ENCODE measurements at places on chromosomes 7 and 10.

DNA sequence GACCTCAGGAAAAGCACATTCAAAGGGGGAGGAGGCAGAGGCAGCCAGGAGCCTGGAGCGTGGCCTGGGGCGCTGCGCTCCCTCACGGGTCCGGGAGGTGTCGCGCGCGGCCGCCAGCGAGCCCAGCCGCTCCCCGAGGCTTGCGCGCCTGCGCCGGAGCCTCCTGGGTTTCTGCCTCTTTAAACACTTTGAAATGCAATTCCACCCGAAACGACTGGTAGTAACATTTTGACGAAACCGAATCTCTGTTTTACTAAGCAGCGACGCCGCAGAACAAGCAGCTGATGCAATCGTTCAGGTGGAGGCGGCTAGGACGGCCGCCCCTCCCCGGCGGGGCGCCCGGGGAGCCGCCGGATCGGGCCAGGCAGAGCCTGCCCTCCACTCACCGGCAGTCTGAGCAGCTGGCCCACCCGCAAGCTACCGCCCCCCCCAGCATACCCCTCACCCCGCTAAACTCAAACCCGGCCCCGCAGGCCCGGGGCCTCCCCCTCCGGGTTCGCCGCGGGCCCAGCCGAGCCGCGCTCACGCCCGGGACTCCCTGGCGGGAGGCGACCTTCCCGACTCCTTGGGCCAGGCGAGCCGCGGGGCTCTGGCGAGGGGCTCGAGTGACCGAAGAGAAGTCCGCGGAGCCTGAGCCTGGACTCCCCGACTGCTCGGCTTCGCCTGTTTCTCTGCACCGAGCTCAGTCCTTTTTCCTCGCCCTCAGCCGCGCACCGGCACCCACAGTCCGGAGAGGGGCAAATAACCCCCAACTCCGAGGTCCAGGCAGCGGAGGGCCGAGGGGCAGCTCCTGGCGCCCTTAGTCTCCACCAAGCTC, 3.2 kb downstream of the MKX start:
- peaks cover 81% of the 10 kb centered on the region for H3K27me3 ChIP-seq
- H3K4me1 ChIP-seq = peaks cover 25% of the 10 kb centered on the region
- no peak overlapping the region for H3K27ac ChIP-seq
- H3K4me3 ChIP-seq = peak overlapping the region; percentile 88
- no peaks in the 10 kb centered on the region for H3K36me3 ChIP-seq
- peak; percentile 89 for DNase-seq

- H3K4me1 ChIP-seq = no peaks in the 10 kb centered on the region
- H3K27ac ChIP-seq = no peak overlapping the region
- H3K4me3 ChIP-seq = no peak overlapping the region
- no peaks in the 10 kb centered on the region for H3K36me3 ChIP-seq
Observed at GRCh38 chr7:117012696-117013095, 59.4 kb downstream of the ST7 start.

DNA sequence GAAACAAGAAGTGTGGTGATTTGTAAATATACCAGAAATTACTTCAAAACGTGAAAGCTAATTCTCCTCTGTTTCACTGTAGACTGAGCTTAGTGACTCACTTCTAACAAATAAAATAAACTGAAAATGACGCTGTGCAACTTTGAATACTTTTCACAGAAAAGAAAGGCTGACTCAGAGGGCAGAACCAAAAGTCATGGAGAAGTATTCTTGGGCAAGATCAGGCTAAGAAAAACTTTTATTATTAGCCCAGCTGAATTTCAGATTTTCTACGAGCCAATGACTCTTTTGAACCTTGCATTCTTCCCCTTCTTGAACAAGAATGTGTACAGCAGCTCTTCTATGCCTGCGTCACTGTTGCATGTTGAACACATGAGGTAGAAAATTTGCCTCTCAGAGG, 527.3 kb upstream of the GHITM start:
- H3K27me3 ChIP-seq = no peaks in the 10 kb centered on the region
- H3K4me1 ChIP-seq = no peaks in the 10 kb centered on the region
- no peak for DNase-seq
- no peak overlapping the region for H3K27ac ChIP-seq

DNA sequence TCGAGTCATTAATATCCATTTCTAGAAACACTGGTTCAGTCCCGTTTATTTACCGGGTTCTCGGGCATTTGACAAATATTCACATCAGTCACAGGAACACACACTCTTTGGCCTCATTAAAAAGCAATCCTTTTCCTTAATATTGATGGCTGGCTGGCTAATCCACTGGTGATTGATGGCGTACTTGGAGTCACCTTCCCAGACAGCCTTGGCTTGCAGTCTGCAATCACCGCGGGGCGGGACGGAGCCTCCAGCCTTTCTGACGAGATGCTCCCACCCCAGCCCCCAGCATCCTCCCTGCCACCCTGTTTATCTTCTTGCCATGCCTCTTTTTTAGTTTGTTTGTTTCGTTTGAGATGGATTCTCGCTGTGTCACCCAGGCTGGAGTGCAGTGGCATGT, 36.6 kb downstream of the SRRM3 start:
- no peak for DNase-seq
- peaks cover 33% of the 10 kb centered on the region for H3K4me1 ChIP-seq

DNA sequence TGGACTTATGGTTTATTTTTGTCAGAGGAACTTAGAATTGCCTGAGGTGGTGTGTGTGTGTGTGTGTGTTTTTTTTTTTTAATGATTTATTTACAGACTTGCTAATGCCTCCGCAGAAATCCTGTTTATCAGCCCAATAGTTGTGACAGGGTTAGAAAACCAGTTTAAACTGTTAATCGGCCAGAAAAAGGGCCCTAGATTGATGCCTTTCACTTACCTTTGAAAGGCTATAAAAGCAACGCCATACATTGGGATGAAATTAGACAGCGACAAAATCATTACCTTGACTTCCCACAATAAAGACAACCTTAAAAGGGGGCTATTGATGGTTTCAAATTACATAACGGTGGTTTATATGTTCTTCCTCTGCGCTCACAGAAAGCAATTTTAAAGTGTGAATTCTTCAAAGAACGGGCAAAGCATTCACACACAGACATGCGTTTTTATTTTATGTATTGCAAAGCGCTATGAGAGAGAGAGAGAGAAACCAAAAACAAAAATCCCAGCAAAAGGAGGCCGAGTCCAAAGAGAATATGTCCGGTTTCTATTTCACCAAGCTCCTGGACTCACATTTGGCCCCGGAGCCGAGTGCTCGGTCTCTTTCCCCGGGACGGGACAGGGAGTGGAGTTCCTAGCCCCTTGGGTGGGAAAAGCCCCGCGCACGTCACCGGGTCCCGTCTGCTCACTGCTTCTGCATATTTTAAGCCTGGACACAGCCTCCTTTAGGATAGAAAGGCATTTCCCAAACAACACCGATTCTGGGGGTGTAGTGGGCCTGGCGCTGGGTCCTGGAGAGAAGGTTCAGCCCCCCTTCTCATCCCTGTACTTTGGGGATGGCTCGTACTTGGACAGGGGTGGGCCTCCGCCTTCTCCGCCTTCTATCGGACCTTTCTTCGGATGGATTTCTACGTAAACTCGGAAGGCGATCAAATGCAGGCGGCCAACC, 26.8 kb upstream of the VAX1 start:
- H3K4me1 ChIP-seq = peaks cover 39% of the 10 kb centered on the region
- DNase-seq = no peak
- H3K27me3 ChIP-seq = peaks cover 100% of the 10 kb centered on the region
- H3K36me3 ChIP-seq = no peaks in the 10 kb centered on the region

DNA sequence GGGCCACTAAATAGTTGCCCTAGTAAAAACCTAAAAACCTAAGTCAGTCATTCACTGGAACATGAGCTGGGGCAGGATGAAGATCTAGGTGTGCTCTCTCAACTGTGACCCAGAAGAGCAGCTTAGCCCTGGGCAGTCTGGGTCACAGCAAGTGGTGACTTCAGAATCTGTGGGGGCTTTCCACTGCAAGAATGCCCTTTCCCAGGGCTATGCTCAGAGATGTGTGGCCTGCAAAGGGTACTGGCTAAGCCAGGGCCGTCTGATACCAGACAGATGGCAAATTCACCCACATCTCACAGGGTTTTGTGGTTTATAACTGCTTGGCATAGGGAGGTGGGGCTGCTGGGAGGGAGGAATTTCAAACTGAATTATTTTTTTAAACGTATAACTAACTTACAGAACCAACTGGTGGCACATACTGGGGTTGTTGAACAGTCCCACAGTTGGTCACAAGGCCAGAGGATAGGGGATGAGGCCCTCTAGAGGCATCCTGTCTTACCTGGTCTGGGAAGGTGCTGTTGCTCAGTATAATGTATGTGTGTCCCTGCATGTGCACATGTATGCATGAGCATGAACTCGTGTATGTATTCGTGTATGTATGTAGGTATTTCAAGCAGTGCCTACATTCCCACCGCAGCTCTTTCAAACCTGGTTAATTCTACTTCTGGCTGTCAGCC, 63.2 kb downstream of the PRPF18 start:
- DNase-seq = no peak
- H3K36me3 ChIP-seq = no peaks in the 10 kb centered on the region
- no peak overlapping the region for H3K4me3 ChIP-seq
- H3K27me3 ChIP-seq = no peaks in the 10 kb centered on the region

DNA sequence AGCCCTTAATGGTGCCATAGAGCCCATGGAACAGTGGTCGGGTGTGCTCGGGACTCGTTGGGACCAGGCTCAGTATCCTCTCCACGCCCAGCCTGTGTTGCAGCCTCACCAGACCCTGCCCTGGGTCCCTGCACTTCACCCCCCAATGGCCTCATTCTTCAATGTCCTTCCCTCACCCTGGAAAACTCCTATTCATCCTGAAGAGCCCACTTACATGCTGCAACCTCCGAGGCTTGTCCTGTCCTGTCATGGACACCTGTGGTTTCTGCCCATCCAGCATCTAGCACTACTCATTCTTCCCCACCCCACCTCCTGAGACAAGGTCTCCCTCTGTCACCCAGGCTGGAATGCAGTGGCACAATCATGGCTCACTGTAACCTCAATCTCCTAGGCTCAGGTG, 7.7 kb downstream of the MMD2 start:
- DNase-seq = no peak
- H3K36me3 ChIP-seq = no peaks in the 10 kb centered on the region
- H3K4me3 ChIP-seq = no peak overlapping the region
- H3K27ac ChIP-seq = no peak overlapping the region
- no peaks in the 10 kb centered on the region for H3K27me3 ChIP-seq

GRCh38 chr10:94216201-94216600, 146.5 kb downstream of the NOC3L start:
- no peak overlapping the region for H3K4me3 ChIP-seq
- H3K4me1 ChIP-seq = peaks cover 18% of the 10 kb centered on the region
- H3K27ac ChIP-seq = no peak overlapping the region
- H3K27me3 ChIP-seq = no peaks in the 10 kb centered on the region
- no peaks in the 10 kb centered on the region for H3K36me3 ChIP-seq

GRCh38 chr10:79093658-79094411, 25.1 kb downstream of the ZMIZ1 start:
- H3K4me1 ChIP-seq = peaks cover 4% of the 10 kb centered on the region
- no peaks in the 10 kb centered on the region for H3K27me3 ChIP-seq
- no peak overlapping the region for H3K4me3 ChIP-seq
- peak; percentile 25 for DNase-seq

Data from GM23338 (cell line).